ENCODE measurements at places on chromosomes 7 and 10. TPM values are rescaled to one million over a fixed set of nuclear protein-coding genes. Genes with fewer than 3 reads are reported as not detected.

DNA sequence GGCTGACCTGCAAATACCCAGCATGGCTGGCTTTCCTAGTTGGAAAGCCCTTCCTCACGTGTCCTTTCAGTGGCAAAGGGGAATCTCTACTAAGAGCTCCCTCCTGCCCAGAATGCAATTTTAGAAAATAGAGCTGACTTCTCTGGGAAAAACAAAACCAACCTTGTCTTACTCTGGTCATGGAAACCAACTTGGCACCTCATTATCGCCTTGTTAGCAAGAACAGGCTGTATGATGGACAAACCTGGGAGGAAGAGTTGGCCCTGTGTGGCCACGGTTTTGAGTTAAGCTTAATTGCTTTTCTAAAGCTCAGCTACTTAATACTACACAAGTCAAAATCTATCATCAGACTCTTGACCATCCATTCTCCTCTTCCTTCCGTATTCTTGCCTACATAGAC is 94.1 kb upstream of the PDCD4 start:
- no peaks in the 10 kb centered on the region for H3K36me3 ChIP-seq
- no peak overlapping the region for H3K27ac ChIP-seq
- H3K4me3 ChIP-seq: no peak overlapping the region
- no peaks in the 10 kb centered on the region for H3K27me3 ChIP-seq
- DNase-seq: no peak
- no peaks in the 10 kb centered on the region for H3K4me1 ChIP-seq

GRCh38 chr10:92238054-92238585 is 52.8 kb downstream of the CPEB3 start:
- H3K4me3 ChIP-seq: no peak overlapping the region
- DNase-seq: no peak
- peaks cover 10% of the 10 kb centered on the region for H3K4me1 ChIP-seq
- H3K36me3 ChIP-seq: no peaks in the 10 kb centered on the region

SH2B2 gene
- 18.7 TPM for total RNA-seq

LGI1 gene
- not detected for total RNA-seq

DNA sequence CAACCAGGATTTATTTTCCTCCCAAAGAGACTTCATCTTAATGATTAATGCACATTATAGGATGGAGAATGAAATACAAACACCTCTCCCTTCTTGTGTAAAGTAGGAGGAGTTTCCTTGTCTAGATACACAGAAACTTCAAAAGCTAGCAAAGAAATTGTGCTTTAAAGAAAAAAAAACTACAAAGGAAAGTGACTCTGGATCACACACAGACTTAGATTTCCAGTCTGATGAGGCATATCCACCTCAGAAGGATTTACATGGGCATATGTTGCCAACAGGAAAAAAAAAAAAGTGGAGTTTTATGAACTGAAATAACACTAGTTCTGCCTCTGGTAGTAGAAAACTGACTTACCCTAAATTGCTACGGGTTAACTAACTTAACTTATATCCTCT is 449.6 kb downstream of the KCNMA1 start:
- H3K4me1 ChIP-seq: peaks cover 6% of the 10 kb centered on the region
- no peaks in the 10 kb centered on the region for H3K36me3 ChIP-seq
- no peak overlapping the region for H3K27ac ChIP-seq
- no peak overlapping the region for H3K4me3 ChIP-seq
- H3K27me3 ChIP-seq: no peaks in the 10 kb centered on the region

- H3K4me3 ChIP-seq: no peak overlapping the region
- H3K4me1 ChIP-seq: no peaks in the 10 kb centered on the region
- H3K27ac ChIP-seq: no peak overlapping the region
- no peak for DNase-seq
- H3K27me3 ChIP-seq: no peaks in the 10 kb centered on the region
- H3K36me3 ChIP-seq: no peaks in the 10 kb centered on the region
Observed at GRCh38 chr7:23135755-23136154, 30.2 kb downstream of the KLHL7 start.
